ENCODE measurements at places on chromosomes 7 and 10.

DNA sequence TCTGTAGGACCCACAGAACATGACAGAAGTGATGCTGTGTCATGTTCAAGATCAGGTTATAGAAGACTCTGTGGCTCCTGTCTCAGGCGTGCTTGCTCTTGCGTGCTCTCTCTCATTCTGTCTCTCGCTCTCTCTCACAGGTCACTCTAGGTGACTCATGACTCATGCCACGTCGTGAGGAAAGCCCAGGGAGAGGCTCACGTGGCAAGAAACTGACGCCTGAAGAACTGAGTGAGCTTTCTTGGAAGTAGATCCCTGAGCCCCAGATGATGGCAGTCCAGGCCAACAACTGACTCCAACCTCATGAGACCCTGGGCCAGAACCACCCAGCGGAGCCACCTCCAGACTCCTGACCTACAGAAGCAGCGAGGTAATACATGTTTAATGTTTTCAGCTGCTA, 103.3 kb downstream of the DNMBP start:
- no peak for DNase-seq

DNA sequence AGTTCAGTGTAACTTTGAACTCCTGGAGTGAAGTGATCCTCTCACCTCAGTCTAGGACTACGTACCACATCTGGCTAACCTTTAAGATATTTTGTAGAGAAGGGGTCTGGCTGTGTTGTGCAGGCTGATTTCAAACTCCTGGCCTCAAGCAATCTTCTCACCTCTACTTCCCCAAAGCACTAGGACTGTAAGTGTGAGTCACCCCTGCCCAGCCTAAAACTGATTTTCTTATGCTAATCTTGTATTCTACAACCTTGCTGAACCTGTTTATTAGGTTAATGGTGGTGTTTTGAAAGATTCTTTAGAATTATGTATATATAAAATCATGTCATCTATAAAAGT, 58.0 kb downstream of the LCOR start:
- DNase-seq = no peak

- no peak for DNase-seq
Measured at GRCh38 chr10:30172673-30173072, 113.3 kb upstream of the JCAD start.

- DNase-seq = no peak
Measured at GRCh38 chr7:29044554-29044953, 86.4 kb upstream of the TRIL start.

DNA sequence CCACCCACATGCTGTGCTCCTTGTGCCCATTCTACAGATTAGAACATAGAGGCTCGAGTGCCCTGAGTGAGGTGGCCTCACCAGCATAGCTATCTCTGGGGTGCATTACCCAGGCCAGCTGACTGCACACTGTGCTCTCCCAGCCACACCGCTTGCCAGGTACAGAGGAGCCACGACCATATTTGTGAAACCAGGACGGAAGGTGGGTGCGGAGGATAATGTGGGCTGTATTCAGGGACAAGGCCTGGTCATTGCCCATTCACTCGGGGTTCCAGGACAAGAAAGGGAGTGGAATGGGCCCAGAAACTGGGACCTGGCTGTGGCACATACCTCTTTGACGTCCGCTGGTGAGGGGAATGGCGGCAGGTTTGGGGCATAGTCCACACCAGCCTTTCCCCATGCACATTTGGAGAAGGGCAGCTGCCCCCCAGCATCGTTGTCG, 236.0 kb downstream of the TNS3 start:
- no peak for DNase-seq

GRCh38 chr7:150383710-150384397, 4.7 kb downstream of the ZNF775 start:
- no peak for DNase-seq

GRCh38 chr10:91551856-91552255, 81.0 kb downstream of the PPP1R3C start:
- no peak for DNase-seq

Measured in stimulated activated CD8-positive, alpha-beta memory T cell treated with anti-CD3 and anti-CD28 coated beads, Interleukin-15, amount 100 ng/mL, for 24 hours (primary cell).